ENCODE measurements at places on chromosomes 1 and 21.

DNA sequence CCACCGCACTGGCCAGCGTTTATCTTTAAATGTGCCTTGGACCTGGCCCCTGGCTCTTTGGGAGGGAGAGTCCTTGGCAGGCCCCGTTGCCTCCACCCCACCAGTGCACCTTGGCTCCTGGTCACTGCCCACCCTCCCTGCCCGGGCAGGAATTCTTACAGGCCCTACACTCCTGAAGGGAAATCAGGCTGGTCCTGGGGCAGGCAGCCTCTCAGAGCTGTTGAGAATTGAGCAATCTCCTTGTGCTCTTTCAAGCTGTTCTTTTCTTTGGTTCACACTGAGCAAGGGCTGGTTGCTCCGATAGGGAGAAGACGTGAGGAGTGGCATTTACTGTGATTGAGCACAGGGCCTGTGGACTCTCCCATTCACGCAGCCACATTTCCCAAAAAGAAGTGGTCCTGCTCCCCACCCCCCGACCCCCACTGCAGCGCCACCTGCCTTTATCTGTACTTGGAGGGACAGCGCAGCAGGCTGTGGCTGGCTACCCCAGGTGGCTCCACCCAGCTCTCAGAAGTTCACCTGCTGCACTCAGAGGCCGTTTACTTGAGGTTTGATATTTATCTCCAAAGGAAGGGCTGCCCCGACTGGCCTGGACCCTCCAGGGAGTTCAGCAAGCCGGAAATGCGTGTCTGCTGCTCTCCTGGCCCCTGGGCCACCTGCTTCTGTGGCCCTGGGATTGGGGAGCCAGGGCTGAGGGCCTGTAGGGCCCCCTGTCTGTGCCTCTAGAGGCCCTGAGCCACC lies 47.8 kb downstream of the SKI start:
- no peak for DNase-seq

DNA sequence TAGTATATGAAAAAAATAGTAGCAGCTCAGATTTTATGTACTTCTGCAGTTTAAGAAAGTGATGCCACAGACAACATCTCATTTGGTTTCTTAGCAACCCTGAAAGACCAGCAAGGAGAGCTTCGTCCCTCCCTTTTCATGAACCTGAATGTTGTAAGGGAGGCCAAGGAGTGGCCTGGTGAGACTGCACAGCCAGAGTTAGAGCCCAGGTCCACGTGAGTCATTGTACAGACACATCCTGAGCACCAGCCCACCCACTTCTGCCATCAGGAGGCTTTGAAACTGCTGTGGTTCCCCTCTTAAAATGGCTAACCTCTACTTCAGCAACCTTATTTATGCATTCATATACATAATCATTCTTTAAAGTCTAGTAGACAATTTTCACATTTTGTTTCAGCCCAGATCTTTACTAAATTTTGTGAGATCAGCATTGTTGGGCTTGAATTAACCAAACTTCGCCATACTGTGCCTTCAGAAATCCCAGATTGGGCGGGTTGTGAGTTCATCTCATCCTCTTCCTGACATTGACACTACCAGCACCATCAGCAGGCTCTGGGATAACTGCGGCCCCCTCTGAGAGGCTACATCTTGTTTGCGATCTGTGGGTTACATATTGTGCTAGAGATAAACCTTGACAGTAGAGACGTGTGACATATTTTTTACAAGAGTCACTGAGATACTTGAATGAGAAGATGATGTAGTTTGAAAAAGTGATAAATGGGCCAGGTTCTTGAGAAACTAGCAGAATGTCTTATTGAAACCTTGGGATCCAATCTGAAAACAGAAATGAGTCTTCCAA lies 106.7 kb downstream of the CAMTA1 start:
- DNase-seq = no peak

DNA sequence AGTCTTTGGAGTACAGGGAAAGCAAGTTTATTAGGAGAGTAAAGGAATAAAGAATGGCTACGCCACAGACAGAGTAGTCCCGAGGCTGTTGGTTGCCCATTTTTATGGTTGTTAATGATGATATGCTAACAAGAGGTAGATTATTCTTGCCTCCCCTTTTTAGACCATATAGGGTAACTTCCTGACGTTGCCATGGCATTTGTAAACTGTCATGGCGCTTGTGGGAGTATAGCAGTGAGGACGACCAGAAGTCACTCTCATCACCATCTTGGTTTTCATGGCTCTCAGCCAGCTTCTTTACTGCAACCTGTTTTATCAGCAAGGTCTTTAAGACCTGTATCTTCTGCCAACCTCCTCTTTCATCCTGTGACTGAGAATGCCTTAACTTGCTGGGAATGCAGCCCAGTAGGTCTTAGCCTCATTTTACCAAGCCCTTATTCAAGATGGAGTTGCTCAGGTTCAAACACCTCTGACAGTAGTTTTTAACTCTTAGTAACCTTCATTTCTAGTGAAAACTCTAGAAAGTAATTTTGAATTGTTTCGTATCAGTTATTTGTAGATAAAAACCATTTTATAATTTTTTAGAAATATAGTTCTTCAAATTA lies 26.2 kb downstream of the TCP10L start:
- DNase-seq = peak; percentile 61

DNA sequence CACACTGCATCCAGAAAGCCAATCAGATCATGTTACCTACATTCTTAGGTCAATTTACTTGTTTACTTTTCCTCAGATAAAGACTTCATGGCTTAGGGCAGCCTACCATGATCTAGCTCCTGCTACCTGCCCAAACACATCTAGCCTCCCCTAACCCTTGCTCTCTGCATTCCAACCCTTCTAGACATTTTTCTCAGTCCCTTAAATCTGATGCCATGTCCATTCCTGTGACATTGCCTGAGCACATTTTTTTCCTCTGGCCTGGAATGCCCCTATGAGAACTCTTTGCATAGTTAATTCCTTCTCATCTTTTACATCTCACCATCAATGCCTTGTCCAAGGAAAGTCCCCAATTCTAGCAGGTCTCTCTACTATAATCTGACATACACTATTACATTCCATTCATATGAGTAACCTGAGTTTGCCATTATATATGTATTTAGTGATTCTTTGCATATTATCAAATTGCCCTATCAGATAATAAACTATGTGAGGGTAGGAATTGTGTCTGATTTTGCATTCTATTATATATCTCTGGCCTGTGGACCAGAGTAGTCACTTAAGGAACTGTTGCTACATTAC lies 166.9 kb downstream of the COL11A1 start:
- DNase-seq = no peak

- no peak for DNase-seq
These were observed 9.4 kb upstream of the FAM3B start for GRCh38 chr21:41307219-41307618.

- DNase-seq = peak; percentile 31
These were observed 18.7 kb downstream of the TMEM53 start for GRCh38 chr1:44655609-44656008.

DNA sequence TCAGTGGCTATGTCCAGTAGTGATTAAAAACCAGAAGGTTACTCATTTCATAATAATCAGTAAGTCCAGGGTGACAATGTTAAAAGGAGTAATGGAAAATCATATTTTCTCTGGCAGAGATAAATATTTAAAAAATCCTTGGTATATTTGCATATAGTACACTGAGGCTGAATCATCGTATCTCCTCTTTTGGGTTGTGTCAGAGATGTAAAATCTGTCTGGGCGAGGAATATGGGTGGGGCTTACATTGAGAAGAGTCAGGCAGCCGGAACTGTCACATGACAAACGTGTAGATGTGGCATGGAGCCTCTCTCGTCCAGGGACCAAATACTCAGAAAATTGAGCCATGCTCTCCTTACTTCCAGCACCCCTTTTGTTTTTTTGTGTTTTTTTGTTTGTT lies 120.9 kb downstream of the FMN2 start:
- no peak for DNase-seq

DNA sequence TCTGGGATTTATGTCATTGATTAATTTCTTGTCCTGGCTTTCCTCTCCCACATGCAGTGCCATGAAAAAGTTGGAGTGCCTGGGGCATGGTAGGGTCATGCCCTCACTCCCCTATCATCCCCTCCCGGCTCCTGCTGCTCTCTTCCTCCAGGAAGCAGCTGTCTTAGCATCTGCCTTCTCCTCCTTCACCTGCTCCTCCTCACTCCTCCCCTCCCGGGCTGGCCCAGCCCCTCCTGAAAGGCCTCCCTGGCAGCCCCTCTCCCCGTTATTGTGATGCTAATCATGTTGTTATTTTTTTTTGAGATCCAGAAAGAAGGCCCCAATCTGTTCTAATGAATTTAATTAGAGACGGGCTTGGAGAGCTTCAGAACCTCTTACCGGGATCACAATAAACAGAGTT lies 36.3 kb upstream of the NFASC start:
- no peak for DNase-seq

DNA sequence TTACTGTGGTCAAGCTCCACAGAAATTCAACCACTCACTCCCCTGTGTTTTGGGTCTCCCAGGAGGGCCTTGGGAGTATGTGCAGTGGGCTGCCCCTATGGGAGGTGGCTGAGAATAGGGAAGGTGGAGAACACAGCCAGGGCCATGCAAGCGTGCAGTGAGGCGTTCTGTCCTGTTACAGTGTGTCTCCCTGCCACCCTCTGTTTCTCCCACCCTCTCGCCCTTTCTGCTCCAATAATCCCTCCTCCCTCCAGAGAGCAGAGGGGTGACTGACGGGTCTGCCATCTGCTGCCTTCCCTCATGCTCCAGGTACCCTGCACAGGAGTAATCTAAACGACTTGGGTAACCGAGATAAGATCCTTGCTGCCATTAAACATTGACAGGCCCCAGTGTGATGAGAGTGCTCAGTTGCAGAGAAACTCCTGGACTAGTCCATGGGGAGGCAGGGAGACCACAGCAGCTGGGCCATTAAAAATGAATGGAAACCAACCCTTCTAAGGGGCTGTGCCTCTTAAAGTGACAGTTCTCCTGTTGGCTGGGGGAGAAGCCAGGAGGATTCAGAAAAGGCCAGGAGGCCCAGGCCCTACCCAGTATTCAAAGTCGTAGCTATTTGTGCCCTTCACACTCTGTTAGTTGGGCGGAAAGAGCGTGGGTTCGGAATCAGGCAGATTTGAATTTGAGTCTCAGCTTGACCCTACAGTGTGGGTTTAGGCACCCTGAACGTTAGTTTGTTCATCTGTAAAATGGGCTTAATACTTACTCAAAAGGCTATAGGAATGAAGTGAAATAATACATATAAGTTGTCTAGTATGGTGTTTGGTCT lies 22.4 kb upstream of the BTG2 start:
- DNase-seq = no peak

DNA sequence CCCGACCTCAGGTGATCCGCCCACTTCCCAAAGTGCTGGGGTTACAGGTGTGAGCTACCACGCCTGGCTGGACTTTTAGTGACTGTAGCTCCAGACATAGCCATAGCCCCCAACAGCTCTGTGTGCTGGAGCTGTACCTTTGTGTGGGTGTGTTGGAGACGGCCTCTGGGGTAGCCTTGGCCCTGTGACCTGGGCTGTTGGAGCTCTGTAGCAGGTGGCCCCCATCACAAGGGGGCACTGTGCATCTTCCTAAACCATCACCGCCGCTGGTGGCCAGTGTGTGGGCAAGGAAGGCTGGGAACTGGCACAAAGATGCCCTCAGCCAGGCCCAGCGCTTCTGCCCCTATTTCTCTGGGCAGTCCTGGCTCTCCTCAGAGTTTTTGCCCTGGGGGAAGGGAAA lies 38.4 kb upstream of the FOXO6 start:
- peak; percentile 4 for DNase-seq

- DNase-seq = no peak
These were observed 58.4 kb upstream of the TENT5B start for GRCh38 chr1:27071049-27071416.

DNA sequence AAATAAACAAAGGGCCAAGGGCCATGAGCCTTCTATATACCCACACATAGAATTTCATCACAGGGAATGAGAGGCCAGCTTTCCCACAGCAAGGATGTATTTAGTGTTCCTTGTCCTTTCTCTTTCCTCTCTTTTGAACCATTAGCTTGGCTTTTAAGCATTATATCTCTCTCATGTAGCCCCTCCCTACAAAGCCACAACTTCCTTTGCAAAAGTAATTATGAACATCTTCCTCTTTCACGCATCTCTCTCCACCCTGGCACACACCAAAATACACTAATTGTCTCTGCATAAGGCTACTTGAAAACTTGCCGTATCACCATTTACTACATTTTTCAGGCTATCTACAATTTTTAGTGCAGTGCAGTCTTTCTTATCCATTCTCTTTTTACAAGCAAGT lies 1.9 kb upstream of the AK5 start:
- no peak for DNase-seq

- DNase-seq = no peak
These were observed 656.1 kb upstream of the NEGR1 start for GRCh38 chr1:72938408-72938807.

DNA sequence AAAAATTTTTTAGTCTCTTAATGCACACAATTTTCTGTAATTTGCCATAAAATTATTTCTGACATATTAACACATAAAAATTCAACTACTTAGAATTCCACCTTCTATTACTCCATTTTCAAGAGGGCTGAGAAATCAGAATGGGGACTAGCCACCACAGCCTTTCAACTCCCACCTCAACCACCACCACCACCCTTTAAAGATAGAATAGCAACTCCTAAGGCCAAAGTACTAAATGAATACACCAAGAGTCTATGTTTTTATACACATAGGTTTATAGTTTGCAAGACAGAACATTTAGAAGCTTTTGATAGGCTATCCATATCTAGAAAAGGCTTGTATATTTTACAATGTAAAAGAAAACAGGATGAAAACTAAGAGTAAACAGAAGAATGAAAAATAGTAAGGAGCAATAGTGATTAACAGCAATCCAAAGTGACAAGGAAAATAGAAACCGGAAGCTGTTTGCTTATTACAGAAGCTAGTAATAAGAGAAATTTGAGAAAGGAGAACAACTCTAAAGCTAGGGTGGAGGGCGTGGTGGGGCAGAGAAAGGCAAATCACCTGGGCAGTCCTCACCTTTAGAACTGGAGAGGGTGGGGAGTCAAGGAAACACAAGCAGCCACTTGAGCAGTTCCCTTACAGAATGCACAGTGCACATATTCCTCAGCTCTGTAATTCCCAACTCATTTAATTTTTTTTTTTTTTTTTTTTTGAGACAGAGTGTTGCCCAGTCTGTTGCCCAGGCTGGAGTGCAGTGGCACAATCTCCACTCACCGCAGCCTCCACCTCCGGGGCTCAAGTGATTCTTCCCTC lies 27.7 kb downstream of the EPS15 start:
- no peak for DNase-seq

DNA sequence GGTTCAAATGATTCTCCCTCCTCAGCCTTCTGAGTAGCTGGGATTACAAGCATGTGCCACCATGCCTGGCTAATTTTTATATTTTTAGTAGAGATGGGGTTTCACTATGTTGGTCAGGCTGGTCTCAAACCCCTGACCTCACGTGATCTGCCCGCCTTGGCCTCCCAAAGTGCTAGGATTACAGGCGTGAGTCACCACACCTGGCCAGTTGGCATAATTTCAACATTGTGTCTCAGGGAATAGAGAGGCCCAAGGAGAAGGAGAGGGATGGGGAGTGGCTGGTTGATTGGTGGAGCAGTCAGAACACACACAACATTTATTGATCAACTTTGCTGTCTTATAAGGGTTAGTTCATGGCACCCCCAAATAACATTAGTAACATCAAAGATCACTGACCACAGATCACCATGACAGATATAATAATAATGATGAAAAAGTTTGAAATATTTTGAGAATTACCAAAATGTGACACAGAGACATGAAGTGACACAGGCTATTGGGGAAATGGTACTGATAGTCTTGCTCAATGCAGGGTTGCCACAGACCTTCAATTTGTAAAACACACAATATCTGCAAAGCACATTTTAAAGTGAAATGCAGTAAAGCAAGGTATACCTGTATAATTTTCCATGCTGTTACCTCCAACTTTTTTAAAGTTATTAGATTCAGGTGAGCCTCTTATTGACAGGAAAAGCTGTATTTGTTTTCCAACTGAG lies 15.8 kb upstream of the CYB5R1 start:
- no peak for DNase-seq

- no peak for DNase-seq
These were observed 1.3 kb downstream of the ARHGAP29 start for GRCh38 chr1:94236013-94236491.

Data from hematopoietic multipotent progenitor cell treated with erythropoietin and hydrocortisone succinate and interleukin-3 and kit ligand, for 15 days (in vitro differentiated cells).